ENCODE measurements at places on chromosomes 6 and 20.
A peak's percentile ranks its signal among the peaks of the same experiment; 100 is the strongest.

DNA sequence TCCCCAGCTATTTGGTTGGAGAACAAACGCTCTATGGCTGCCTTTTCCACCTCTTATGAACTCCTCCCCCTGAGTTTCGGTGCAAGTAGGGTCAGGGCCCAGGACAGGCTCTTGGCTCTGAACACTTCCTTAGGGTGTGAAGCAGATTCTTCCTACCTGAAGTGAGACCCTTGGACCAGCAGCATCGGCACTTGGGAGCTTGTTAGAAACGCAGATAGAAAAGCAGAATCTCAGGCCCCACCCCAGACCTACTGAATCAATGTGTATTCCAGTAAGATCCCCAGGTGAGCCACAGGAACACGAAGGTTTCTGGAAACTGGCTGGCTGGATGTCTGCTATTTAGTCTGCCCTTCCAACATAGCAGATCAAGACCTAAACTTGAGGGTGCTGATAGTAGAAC is 3.2 kb downstream of the FAM50B start:
- H3K4me1 ChIP-seq = peaks cover 27% of the 10 kb centered on the region
- H3K27ac ChIP-seq = no peak overlapping the region
- H3K4me3 ChIP-seq = no peak overlapping the region
- H3K27me3 ChIP-seq = no peaks in the 10 kb centered on the region

DNA sequence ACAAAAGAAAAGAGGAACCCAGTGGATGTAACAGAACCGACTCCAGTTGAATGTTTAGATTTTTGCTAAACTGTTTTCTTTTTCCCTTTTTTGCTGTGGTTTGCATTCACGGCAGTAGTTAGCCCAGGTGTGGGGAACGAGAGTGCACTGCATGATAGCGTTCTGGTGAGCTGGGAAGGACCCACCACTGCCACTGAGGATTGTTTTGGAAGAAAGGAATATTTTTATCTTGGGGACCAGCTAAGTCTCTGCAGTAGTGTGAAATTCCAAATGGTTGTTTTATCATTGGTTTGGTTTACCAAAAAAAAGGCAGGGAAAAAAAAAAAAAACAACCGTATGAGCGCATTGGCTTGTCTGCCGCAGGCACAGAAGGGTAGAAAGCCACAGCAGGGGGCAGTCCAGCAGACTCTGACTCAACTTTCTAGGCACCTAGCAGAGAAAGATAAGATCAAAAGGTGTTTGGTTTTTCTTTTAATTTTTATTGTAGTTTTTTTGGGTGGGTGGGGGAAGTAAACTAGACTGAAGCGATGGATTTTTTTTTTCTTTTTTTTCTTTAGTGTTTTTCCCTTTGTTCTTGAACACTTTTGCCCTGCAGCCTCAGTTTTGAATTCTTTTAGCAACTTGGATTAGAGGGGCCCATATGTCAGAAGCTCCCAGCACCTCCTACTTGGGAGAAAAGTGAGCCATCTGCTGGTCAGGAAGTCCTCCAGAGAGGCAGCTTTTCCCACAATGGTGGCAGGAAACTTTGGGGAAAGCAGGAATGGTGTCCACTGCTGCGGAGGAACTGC is 13.5 kb upstream of the RAB5IF start:
- no peaks in the 10 kb centered on the region for H3K27me3 ChIP-seq
- H3K27ac ChIP-seq = peak overlapping the region; percentile 36
- peak overlapping the region; percentile 45 for H3K4me3 ChIP-seq
- H3K4me1 ChIP-seq = peaks cover 71% of the 10 kb centered on the region
- peak; percentile 71 for DNase-seq

DNA sequence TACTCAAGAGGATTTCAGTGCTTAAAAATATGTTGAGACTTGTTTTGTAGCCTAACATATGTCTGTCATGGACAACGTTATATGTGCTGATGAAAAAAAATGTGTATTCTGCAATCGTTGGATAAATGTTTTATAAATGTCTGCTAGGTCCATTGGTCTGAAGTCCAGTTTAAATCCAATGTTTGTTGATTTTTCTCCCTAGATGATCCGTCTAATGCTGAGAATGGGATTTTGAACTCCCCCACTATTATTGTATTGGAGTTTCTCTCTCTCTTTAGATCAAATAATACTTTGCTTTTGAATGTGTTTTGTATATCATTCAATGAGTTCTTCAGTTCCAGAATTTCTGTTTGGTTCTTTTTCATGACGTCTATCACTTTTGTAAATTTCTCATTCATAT is 44.9 kb downstream of the CYB5R4 start:
- peaks cover 23% of the 10 kb centered on the region for H3K36me3 ChIP-seq
- H3K4me3 ChIP-seq = no peak overlapping the region
- H3K27ac ChIP-seq = no peak overlapping the region
- peaks cover 13% of the 10 kb centered on the region for H3K4me1 ChIP-seq

DNA sequence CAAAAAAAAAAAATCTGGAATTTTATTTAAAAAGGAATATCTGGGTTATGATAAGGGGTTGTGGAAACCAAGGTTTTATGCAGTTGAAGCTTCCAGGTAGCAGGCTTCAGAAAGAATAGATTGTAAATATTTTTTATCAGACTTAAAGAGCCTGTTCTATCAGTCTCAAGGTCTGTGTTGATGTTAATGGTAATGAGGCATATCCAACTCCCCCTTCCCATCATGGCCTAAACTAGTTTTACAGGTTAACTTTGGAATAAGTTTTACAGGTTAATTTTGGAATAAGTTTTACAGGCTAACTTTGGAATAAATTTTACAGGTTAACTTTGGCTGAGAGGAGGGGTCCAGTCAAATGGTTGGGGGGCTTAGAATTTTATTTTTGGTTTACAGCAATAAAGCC is 92.4 kb downstream of the CD24 start:
- no peaks in the 10 kb centered on the region for H3K36me3 ChIP-seq
- H3K4me3 ChIP-seq = no peak overlapping the region

GRCh38 chr20:33709398-33709797 is 10.7 kb downstream of the PXMP4 start:
- no peak overlapping the region for H3K4me3 ChIP-seq
- H3K27me3 ChIP-seq = no peaks in the 10 kb centered on the region
- peak overlapping the region; percentile 88 for H3K27ac ChIP-seq
- peak; percentile 29 for DNase-seq
- H3K36me3 ChIP-seq = peaks cover 13% of the 10 kb centered on the region

DNA sequence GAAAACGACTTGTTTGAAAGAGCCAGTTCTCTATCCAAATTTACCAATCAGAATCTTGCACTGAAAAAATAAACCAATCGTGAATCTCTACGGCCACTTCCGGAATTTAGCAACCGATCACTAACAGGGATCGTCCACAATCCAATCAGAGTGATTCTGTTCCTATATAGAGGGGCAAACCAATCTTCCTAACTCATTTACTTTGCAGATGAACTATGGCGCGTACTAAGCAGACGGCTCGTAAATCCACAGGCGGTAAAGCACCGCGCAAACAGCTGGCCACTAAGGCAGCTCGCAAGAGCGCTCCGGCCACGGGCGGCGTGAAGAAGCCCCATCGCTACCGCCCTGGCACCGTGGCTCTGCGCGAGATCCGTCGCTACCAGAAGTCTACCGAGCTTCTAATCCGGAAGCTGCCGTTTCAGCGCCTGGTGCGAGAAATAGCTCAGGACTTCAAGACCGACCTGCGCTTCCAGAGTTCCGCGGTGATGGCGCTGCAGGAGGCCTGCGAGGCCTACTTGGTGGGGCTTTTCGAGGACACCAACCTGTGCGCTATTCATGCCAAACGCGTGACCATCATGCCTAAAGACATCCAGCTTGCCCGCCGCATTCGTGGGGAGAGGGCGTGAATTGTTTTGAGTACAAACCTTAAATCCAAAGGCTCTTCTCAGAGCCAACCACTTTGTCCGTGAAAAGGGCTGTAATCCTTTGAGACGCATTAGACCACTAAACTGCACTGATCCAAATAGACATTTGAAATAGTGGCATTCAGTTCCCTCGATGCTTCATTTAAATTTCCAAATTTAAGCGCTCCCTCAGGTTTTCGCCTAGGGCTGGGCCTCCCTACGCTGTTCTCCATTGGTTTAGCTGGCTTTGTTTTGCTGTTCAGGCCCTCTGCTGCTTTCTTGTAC is 138.0 kb downstream of the HFE start:
- no peak overlapping the region for H3K4me3 ChIP-seq
- DNase-seq = no peak
- H3K36me3 ChIP-seq = no peaks in the 10 kb centered on the region
- no peak overlapping the region for H3K27ac ChIP-seq

DNA sequence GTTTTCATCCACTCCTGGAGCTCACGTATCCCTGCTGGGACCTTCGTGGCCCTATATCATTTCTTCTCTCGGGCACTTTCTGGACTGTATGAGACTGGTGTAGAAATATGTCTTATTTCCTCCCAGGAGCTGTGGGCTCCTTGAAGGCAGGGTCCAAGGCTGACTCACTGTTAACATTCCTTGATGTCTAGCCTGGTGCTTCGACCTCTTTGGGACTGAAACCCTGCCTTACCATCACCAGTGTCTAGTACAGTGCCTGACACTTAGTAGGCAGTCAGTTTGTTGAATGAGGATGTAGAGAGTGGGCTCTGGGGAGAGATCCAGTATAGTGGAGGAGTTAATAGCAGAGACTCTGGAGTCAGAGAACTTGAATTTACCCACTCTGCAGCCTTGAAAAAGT is 23.6 kb downstream of the POFUT1 start:
- no peaks in the 10 kb centered on the region for H3K27me3 ChIP-seq
- peak overlapping the region; percentile 100 for H3K27ac ChIP-seq
- peak overlapping the region; percentile 85 for H3K4me3 ChIP-seq
- DNase-seq = no peak
- H3K4me1 ChIP-seq = peaks cover 47% of the 10 kb centered on the region
- H3K36me3 ChIP-seq = peaks cover 51% of the 10 kb centered on the region

GRCh38 chr20:31543966-31544598 is 29.8 kb downstream of the HM13 start:
- H3K4me3 ChIP-seq = no peak overlapping the region
- no peak for DNase-seq
- peaks cover 9% of the 10 kb centered on the region for H3K36me3 ChIP-seq
- H3K4me1 ChIP-seq = peaks cover 36% of the 10 kb centered on the region
- no peaks in the 10 kb centered on the region for H3K27me3 ChIP-seq

DNA sequence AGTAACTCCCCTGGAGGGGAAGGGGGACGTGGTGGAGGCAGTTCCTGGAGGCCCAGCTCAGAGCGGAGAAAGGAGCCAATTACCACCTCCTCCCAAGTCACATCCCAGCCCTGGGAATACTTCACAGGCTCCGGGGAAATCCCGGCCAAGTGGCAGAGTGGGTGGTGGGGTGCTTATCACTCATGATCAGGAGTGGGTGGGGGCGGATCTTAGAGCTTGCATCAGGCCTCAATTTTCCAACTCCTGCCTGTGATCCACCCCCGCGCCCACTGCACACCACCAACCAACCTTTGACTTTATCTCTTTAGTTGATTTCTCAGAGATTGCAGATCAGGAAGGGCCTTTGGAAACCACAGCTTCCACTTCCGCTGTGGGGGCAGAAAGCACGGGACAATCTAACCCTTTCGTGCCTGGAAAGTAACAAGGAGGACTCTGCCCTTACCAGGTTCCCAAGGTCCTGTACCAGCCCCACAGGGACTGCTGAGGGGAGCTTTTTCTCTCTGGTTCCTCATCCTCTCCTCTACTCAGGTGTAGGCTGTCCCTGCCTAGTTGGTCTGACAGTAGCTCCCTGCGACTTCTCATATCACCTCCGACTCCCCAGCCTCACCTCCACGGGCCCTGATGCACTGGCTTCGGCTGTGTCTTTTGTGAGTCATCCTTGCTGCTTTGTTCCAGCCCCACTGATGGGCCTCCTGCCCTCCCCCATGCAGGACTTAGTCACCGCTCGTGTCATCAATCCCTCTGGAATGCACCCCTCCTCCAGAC is 24.9 kb upstream of the IER3 start:
- H3K4me1 ChIP-seq = peaks cover 91% of the 10 kb centered on the region
- peak overlapping the region; percentile 93 for H3K27ac ChIP-seq
- H3K36me3 ChIP-seq = peaks cover 4% of the 10 kb centered on the region
- H3K4me3 ChIP-seq = peak overlapping the region; percentile 80
- DNase-seq = peak; percentile 80
- no peaks in the 10 kb centered on the region for H3K27me3 ChIP-seq

- H3K36me3 ChIP-seq = no peaks in the 10 kb centered on the region
- no peak overlapping the region for H3K27ac ChIP-seq
- peaks cover 46% of the 10 kb centered on the region for H3K27me3 ChIP-seq
- H3K4me1 ChIP-seq = peaks cover 8% of the 10 kb centered on the region
Measured at GRCh38 chr6:70312165-70312745, 9.4 kb upstream of the COL9A1 start.

- peaks cover 1% of the 10 kb centered on the region for H3K27me3 ChIP-seq
- no peak overlapping the region for H3K27ac ChIP-seq
- H3K36me3 ChIP-seq = no peaks in the 10 kb centered on the region
- DNase-seq = no peak
Measured at GRCh38 chr20:1029980-1030379, 27.9 kb upstream of the RSPO4 start.

DNA sequence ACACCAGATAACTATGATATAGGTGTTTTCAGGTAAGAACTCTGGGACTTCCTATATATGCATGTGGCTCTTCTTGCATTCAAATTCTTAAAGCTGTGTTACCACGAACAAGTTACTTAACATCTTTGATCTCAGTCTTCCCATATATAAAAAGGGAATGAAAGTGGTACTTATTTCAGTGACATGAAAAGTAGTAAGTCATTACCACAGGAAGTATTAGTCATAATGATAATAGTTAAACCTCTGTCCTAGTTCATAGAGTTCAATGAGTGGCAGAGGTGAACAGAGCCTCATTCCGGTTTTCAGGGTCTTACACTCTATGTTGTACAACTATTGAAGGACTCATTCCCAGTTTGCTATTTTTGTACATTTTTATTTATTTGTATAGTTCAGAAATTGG is 237.0 kb downstream of the NKAIN2 start:
- no peak for DNase-seq
- no peaks in the 10 kb centered on the region for H3K4me1 ChIP-seq
- no peaks in the 10 kb centered on the region for H3K36me3 ChIP-seq
- H3K4me3 ChIP-seq = no peak overlapping the region

- H3K27ac ChIP-seq = no peak overlapping the region
- no peaks in the 10 kb centered on the region for H3K36me3 ChIP-seq
- no peaks in the 10 kb centered on the region for H3K4me1 ChIP-seq
- H3K4me3 ChIP-seq = no peak overlapping the region
- DNase-seq = no peak
Measured at GRCh38 chr6:91654793-91655192, 1067.9 kb upstream of the MAP3K7 start.

GRCh38 chr6:31194061-31194834 is 23.8 kb upstream of the POU5F1 start:
- H3K27ac ChIP-seq = no peak overlapping the region
- no peaks in the 10 kb centered on the region for H3K27me3 ChIP-seq
- H3K4me3 ChIP-seq = no peak overlapping the region
- H3K4me1 ChIP-seq = peaks cover 25% of the 10 kb centered on the region
- DNase-seq = no peak

DNA sequence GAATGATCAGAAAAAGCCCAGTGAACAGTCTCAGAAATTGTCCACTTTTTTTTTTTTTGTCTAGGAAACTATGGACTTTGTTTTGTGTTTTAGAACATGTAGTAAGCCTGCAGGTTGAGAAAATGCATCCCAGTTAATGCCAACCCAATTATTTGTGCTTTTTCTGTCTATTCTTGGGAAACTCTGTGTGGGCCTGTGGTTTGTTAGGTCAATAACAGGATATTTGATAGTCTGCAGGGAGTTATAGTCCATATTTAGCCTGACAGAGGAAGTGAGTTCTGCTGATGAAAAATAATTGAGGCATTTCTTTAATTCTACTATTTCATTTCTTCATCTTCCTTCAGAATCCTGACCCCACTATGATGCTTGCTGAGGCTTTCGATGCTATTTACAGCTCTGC is 154.0 kb upstream of the LAMP5 start:
- H3K4me1 ChIP-seq = no peaks in the 10 kb centered on the region
- H3K27me3 ChIP-seq = no peaks in the 10 kb centered on the region
- H3K36me3 ChIP-seq = no peaks in the 10 kb centered on the region
- DNase-seq = no peak
